ENCODE measurements at places on chromosomes 11 and 22.

DNA sequence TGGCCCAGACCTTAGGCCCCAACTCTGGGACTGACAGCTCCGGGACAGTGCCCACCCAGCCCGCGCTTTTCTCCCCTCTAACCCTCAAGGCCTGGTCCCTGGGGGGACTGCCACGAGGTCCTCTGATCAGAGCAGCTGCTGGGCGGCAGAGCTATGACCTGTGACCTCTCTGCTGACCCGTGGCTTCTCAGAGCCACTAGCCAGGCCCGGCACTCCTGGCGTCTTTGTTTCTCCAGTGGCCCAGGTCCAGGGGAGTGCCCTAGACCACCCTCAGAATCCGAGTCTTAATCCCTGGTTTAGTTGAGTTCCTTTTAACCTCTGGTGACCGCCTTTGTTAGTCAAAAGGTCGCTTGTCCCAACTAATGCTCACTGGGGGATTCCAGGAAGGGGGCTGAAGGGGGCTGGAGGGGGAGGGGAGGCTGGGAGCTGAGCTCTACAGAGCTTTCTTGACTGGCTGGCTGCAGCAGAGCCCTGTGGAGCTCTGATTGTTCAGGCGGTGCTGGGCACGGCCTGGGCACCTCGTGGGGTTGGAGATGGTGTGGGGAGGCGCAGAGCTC lies 1.2 kb downstream of the FBLN1 start:
- DNase-seq = peak; percentile 57

GRCh38 chr11:90732486-90732885 lies 509.6 kb upstream of the CHORDC1 start:
- DNase-seq = no peak

- no peak for DNase-seq
These were observed 9.4 kb downstream of the KLHL22 start for GRCh38 chr22:20486229-20486628.

DNA sequence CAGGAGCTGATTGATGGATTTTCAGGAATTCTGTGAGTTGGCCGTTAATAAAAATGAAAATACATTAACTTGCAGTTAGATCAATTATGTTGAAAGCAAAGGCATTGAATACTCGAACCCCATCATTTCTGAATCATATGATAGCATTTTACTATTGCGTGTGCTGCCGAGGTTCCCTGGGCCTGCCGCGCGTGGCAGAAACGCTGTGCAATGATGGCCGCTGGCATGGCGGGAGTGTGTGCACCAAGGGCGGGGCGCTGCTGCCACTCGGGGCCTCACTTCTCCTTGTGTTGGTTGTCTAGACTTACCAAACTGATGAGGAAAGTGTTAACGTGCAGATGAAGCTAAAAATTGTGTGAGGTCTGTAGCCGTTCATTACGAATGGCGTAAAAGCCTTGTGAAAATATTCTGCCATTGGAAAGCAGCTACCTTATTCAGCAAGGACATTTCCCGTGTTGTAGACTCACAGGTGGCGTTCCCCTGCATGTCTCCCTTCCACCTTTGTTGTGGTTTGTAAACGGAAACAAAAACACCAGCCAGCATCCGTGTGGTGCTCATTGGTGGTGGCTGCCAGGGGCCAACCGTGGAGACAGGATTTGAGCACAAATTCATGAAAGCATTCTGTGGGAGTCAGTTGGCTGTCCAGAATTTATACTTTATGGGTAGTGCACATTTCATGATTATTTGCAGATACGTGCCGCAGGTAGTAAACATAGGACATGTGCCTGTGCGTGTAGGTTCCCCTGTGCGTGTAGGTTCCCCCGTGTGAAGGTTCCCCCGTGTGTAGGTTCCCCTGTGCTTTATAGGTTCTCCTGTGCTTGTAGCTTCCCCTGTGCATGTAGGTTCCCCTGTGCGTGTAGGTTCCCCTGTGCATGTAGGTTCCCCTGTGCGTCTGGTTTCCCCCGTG lies 5.9 kb upstream of the GRAMD4 start:
- no peak for DNase-seq

DNA sequence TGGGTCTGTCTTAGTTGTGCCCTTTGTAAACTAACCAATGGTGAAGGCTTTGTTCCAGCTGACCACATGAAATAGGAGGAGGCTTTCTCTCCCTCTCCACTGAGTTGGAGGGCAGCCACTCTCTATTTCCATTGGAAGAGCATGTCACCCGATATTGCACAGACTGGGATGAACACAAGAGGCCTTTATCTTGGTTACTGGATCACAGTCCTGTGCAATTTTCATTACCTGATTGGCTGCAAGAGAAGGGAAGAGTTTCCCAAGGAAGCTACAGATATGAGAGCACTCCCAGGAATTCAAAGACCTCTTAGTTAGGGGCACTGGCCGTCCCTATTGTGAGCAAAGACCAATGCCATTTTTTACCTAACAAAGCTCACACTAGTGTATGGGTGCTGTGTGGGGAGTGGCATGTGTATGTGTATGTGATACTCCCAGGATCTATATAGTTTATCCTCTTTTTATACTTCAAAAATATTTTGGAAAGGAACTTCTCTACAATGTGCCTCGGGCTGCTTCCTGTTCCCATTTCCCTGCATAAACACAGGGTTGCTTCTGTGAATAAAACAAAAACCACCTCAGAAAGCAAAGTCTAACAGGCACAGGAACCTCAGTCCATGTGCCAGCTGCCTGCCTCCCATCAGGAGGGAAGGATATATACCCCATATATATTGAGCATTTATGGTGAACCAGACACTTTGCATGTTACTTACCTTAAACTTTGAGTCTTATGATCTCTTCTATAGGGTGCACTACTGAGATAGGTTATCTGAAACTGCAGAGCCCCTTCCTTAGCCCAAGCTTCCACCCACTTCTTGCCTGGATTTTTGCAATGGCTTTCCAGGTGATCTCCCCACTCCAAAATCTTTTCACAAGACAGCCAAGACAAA lies 126.5 kb downstream of the RASSF10 start:
- no peak for DNase-seq

GRCh38 chr11:124935548-124936514 lies at the start of gene HEPACAM:
Gene HEPACAM, minus strand, starts transcription at chr11:124936047. Its CDS starts 41 bp downstream, at chr11:124936006.
- no peak for DNase-seq

DNA sequence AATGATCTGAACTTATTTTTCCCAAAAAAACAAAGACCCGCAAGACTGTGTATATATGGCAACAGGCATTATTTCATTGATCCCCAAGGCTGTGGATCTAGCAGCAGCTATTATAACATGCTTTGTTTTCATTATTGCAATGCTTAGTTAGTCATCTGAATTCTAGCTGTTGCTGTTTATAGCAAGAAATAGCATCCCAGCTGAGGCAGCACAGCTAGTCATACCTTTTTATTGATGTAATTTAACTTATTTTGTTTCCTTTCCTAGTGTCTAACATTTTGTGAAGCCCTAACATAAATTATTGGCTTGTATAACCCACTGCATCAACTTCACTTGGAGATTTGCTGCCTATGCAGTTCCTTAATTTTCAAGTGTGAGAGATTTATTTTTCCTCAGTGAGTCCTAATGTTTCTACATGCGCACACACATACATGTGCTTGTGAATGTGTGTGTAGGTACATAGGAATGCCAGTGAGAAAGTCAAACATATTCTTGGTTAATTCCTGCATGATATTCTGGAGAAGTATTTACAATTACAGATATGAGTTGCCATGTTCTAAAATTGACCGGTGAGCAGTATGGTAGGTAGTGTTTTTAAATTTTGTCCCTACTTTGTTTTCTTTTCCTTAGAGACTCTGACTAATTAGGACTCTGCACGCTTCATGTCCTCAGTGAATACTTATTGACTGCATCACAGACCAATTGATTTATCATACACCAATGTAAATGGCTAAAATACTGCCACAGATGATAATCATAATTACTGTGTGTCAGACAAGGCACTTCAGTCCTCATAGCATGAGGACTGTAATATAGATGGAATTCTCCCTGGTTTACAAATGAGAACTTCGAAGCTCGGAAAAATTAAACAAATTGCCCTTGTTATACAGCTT lies 119.3 kb downstream of the WNT11 start:
- DNase-seq = no peak

DNA sequence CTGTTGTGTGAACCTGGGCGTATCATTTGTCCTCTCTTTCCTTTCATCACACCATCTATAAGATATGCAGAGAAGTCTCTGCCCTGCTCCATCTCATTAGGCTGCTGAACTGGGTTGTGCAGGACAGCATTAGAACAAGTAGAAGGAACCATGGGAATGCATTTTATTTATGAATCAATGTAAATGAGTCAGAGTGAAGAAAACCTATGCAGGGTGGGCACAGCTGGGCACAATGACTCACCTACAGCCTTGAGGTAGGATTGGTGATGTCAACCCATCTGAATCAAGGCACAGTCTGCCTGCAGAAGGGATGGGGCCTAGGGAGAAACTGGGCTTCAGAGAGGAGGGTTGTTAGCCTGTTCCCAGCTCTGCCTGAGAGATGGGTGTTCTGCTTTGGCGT lies 123.4 kb downstream of the CSNK2A3 start:
- DNase-seq = no peak

GRCh38 chr11:100823360-100823759 lies 136.3 kb downstream of the ARHGAP42 start:
- no peak for DNase-seq

DNA sequence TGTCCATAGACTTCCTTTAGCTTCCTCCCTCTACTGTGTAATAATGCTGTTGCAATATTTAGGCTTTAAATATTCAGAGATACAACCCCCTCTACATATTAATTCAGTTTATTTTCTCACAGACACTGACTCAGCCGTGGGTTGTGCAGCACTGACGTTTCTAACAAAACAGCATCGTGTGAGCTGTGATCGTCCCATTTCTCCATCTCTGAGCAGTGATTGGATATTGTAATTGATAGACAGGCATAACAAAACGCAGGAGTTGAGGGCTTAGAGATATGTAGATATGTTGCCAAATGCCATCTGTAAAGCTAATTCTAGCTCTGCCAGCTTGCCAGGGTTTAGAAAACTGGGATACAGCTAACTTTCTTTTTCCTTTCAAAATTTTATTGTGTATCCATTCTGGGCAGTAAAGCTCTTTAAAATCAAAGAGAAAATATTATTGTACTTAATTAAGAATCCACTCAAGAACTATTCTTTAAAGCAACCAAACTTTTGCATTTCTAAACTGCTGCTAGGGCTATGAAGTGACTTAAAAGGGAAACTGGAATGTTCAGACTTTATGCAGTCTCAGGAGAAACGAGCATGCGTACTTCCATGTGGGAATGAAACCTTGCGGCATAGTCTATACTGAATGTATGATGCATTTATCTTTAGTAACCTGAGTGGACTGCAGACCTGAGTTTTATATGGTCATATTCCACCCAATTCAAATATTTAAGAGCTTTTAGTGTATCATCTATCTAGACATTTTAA lies 22.7 kb downstream of the BTBD10 start:
- DNase-seq = peak; percentile 60

DNA sequence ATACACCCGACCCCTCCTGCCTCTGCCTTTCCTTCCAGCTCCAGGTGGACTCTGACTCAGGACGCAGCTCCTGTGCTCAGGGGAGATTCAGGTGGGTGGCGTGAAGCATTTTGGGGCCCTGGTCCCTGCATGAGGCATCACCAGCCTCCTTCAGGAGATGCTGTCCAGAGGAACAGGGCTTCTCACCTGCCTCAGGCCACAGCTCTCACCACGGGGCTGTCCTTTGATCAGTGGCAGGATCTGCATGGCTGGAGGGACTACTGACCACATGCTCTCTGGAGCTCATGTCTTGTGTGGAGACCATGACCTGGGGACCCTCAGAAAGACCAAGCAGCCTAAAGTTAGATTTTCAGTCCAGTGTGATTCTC lies 58.8 kb downstream of the GGTLC2 start:
- DNase-seq = no peak

Data from muscle of back (tissue), 13 donors.